ENCODE measurements at places on chromosomes 7 and 10.

GRCh38 chr7:140325600-140325999 lies 72.7 kb downstream of the SLC37A3 start:
- no peak for ATAC-seq
- no peaks in the 10 kb centered on the region for H3K4me1 ChIP-seq
- no peaks in the 10 kb centered on the region for H3K36me3 ChIP-seq
- H3K27me3 ChIP-seq, result no peaks in the 10 kb centered on the region
- no peak overlapping the region for H3K27ac ChIP-seq

DNA sequence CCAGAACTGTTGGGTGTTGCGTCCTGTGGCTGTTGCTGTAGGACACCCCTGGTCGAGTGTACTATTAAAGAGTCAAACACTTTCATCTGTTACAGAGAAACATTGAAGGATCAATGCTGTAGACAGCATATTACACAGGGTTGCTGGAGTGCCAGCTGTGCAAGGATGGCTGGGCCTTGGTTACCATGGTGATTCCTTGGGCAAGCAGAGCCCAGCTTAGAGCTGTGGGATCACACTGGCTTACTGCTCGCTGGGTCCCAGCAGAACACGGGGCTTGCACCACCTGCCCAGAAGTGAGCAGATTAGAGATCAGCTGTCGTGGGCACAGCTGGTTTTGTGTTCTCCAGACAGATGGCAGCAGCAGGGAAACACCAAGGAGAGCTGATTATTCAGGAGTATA lies 76.0 kb downstream of the GPR141 start:
- no peak overlapping the region for H3K27ac ChIP-seq
- no peak for ATAC-seq
- no peaks in the 10 kb centered on the region for H3K4me1 ChIP-seq
- H3K27me3 ChIP-seq, result peaks cover 10% of the 10 kb centered on the region
- no peak overlapping the region for H3K4me3 ChIP-seq
- H3K36me3 ChIP-seq, result no peaks in the 10 kb centered on the region

GRCh38 chr7:80428161-80429054 lies 83.5 kb downstream of the GNAT3 start:
- no peak for ATAC-seq
- H3K4me1 ChIP-seq, result no peaks in the 10 kb centered on the region
- H3K27me3 ChIP-seq, result no peaks in the 10 kb centered on the region
- no peaks in the 10 kb centered on the region for H3K36me3 ChIP-seq
- H3K4me3 ChIP-seq, result no peak overlapping the region

DNA sequence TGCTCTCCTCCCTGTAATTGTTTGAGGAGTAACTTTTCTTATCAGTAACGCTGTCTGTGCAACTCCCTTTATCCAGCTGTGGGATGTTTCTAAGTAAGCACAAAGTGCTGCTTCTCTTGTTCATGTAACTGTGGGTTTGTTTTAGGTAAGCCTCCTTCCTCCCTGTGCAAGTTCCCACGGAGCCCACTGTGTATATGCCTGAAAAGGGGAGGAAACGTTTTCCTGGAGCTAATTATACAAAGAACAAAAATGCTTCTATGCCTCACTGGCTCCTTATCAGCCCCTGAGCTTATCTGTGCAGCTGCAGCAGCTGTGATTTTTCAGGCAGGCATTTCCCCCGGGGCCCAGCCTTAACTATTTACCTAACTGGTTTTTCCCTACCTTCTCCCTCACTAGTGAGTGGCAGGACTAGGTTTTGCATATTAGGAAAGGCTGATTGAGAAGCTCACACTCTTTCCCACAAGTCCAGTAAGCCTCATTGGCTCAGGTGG lies 593.4 kb upstream of the GHITM start:
- no peaks in the 10 kb centered on the region for H3K36me3 ChIP-seq
- no peak overlapping the region for H3K4me3 ChIP-seq
- H3K27ac ChIP-seq, result no peak overlapping the region
- no peaks in the 10 kb centered on the region for H3K27me3 ChIP-seq

Data from activated T-helper 17 cell treated with anti-CD3 and anti-CD28 coated beads, Interleukin-2, amount 50 U/mL, for 72 hours (primary cell).